Thoracic aorta (tissue), 2 donors: ENCODE measurements at places on chromosomes 4 and X. TPM values are rescaled to one million over a fixed set of nuclear protein-coding genes. Genes with fewer than 3 reads are reported as not detected.
A peak's percentile ranks its signal among the peaks of the same experiment; 100 is the strongest.

The GSTCD gene
- 6.9 TPM for total RNA-seq

The IGFBP7 gene
- total RNA-seq = 6,615 TPM

The TMPRSS11D gene
- total RNA-seq = not detected

The PRRG1 gene
- 7.2 TPM for total RNA-seq

The CXCL6 gene
- not detected for total RNA-seq

The FSTL5 gene
- total RNA-seq = not detected

The BTC gene
- total RNA-seq = 7.8 TPM

DNA sequence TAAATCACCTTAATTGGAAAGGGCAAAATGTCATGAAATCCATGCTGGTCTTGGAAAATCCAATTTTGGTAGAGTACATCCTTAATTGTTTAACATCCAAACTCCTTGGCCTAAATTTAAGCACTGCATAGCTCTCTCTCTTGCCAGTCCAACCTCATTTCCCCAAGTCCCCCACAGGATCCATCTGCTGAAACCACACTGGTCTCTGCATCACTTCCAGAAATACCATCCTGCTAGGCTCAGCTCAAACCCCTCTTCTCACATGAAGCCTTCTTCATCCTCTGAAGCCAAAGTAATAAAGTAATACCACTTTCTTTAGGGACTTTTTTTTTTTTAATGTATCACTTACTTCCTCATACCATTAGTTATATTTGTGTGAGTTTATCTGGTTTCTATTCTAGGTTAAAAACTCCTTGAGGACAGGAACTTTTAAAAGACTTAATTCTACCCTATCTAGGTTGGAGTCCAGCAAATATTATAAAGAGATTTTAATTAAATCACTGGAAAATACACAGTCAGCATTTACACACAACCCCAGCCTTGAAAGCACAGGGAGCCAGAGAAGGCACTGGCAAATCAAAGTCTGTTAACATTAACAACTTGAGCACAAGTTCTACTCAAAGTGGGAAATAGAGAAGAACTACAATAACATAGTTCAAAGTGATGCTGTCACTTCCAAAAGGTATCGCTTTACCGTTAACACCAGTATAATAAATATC is 16.7 kb upstream of the KLF3 start:
- no peak for DNase-seq

DNA sequence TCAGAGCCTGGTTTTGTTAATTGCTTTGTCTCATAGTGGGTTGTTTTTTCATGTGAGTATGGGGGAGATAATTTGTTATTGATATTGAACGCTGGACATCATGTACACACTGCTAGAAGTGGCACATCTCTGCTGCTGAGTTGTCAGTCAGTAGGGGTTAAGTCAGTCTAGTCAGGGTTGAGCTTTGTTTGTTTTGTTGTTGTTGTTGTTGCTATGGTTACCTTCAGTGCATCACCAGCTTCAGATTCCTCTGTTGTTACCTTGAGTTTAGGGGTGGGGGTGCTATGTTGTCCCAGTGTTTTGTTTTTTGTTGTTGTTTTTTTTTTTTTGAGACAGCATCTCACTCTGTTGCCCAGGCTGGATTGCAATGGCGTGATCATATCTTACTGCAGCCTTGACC is 9.9 kb downstream of the YIPF6 start:
- no peak overlapping the region for H3K4me3 ChIP-seq
- H3K4me1 ChIP-seq = no peaks in the 10 kb centered on the region
- H3K36me3 ChIP-seq = no peaks in the 10 kb centered on the region
- H3K27ac ChIP-seq = no peak overlapping the region
- no peak for DNase-seq
- no peaks in the 10 kb centered on the region for H3K27me3 ChIP-seq

DNA sequence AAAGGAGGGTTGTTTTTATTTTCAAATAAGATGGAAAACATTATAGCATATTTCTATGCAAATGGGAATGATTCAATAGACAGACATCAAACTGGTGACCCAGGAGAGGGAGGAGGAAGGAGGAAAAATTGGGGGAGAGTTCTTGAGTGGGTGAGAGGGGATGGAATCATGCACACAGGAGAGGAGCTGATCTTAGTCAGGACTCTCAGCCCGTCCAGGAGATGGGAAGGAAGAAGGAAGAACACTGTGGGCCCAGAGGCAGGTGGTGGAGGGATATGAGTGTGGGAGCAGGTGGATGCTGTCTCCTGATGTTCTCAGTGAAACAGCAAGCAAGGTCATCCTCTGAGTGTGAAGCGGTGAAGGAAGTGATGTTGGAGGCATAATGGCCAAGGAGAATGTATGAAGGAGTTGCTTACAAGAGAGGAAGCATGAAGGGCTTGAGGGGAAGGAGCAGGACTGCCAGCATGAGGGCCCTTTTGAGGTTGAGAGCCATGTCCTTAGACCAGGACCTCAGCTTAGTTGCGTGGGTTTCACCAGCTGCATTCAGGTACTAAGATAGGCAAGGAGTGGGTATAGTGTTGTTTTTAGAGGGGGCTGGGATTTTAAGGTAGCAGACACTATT is 161.7 kb upstream of the NAP1L5 start:
- DNase-seq = no peak
- H3K27me3 ChIP-seq = no peaks in the 10 kb centered on the region
- no peak overlapping the region for H3K27ac ChIP-seq
- no peak overlapping the region for H3K4me3 ChIP-seq
- H3K4me1 ChIP-seq = no peaks in the 10 kb centered on the region

DNA sequence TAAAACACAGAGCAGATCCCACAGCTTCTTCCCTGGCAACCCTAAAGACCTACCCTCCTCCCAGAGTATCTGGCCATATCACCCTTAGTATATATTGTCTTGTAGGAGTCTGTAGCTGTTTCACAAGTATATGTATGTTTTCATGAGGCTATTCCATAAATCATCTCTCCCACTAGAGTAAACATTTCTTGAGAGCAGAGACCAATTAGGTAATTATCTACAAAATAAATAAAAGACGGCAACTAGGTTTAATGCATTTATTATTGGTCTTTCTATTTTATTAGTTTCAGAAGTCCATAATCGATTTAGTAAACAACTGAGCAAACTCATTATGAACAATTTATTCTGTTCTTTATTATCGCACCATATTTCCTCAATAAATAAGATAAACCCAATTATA is 7.0 kb downstream of the ACOT9 start:
- H3K27me3 ChIP-seq = no peaks in the 10 kb centered on the region
- no peak for DNase-seq
- H3K4me1 ChIP-seq = no peaks in the 10 kb centered on the region
- no peaks in the 10 kb centered on the region for H3K36me3 ChIP-seq
- no peak overlapping the region for H3K27ac ChIP-seq

DNA sequence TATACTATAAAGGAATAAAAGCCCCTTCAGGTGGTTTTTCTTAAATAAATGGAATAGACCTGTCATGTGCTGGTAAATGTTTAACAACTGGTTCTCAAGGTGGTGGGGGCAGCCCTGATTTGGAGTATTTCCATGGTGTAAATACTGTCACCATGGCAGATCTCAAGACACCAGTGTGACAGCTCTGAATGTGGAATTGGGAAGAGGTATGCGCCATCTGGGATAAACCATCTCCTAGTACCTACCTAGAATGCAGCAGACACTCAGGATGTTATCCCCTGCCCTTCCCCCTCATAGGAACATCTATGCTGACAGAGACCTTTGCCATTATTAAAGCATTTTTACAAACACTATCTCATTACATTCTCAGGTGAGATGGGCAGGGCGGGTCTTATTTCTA is 26.4 kb upstream of the TMSB4X start:
- H3K36me3 ChIP-seq = no peaks in the 10 kb centered on the region
- peaks cover 4% of the 10 kb centered on the region for H3K4me1 ChIP-seq
- no peak for DNase-seq
- H3K4me3 ChIP-seq = no peak overlapping the region

- H3K4me3 ChIP-seq = no peak overlapping the region
- no peaks in the 10 kb centered on the region for H3K27me3 ChIP-seq
- no peaks in the 10 kb centered on the region for H3K36me3 ChIP-seq
- DNase-seq = no peak
- no peak overlapping the region for H3K27ac ChIP-seq
- H3K4me1 ChIP-seq = no peaks in the 10 kb centered on the region
Measured at GRCh38 chr4:104942990-104943743, 203.5 kb upstream of the TET2 start.

DNA sequence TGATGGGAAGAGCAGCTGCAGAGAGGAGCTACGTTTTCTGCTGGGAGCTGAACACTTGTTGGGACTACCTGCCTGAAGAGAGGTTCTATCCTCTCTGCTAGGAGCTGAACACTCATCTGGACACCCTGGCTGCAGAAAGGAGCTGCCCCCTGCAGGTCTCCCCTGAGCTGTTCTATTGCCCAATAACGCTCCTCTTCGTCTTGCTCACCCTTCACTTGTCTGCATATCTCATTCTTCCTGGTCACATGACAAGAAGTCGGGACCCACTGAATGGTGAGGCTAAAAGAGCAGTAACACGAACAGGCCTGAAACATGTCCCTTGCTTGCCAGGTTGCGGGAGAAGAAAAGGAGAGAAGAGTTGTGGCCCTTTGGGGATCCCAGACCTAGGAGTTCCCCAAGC is 27.8 kb downstream of the NAA11 start:
- no peaks in the 10 kb centered on the region for H3K27me3 ChIP-seq
- no peak for DNase-seq
- H3K4me1 ChIP-seq = no peaks in the 10 kb centered on the region
- H3K27ac ChIP-seq = no peak overlapping the region

GRCh38 chrX:134460005-134460861 is at the start of gene HPRT1:
TSS of gene HPRT1 (plus strand) at chrX:134460165. CDS start at chrX:134460312, 147 bp downstream.
- peak; percentile 11 for DNase-seq
- no peaks in the 10 kb centered on the region for H3K4me1 ChIP-seq
- no peaks in the 10 kb centered on the region for H3K27me3 ChIP-seq
- H3K36me3 ChIP-seq = no peaks in the 10 kb centered on the region
